ENCODE measurements at places on chromosomes 7 and 10.
A peak's percentile ranks its signal among the peaks of the same experiment; 100 is the strongest.

GRCh38 chr7:74312418-74313028, 23.3 kb downstream of the CLIP2 start:
- DNase-seq = no peak

GRCh38 chr7:30915751-30916150, 4.1 kb downstream of the AQP1 start:
- DNase-seq = no peak

DNA sequence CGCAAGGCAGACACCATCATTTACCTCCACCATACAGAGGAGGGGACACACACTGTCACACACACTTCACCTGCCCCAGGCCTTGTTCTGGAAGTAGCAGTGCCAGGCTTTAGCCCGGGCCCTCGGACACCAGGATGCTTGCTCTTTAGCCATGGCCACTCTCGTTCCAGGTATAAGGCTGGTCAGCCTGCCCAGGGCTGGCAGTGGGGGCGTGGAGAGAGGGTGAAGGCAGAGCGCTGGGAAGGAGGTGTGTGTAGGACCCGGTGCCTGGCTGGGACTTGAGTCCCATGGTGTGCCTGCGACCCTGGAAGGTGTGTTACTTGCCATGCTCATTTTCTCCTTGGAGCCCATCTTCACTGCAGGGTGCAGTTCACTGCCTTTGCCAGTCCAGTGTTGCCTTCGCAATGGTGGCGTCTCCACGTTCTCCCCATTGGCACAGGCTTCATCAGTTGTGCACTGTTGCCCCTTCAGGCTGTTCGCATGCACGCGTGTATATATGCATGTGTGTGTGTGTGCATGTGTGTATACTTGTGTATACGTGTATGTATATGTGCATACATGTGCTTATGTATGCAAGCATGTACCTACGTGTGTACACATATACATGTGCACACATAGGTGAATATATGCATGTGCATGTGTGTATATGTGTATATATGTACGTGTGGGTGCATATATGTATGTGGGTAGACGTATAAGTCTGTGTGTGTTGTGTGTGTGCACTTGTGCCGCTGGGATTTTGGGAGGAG, 153.4 kb downstream of the CAMK1D start:
- no peak for DNase-seq

DNA sequence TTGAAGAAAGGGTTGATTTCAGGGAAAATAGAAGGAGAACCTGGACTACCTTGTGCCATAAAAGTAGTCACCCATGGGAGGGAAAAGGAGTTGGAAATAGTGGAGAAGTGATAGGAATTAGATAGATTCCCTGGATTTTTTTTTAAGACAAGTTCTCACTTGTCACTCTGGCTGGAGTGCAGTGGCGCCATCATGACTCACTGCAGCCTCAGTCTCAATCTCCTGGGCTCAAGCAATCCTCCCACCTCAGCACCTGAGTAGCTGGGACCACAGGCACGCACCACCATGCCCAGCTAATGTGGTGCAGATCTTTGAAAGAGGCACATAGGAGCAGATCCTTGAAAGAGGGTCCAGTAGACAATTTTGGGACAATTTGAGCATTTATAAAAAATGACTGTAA, 9.5 kb upstream of the BLNK start:
- DNase-seq = no peak

- DNase-seq = no peak
These were observed 4.5 kb downstream of the SRI start for GRCh38 chr7:88215295-88215694.

DNA sequence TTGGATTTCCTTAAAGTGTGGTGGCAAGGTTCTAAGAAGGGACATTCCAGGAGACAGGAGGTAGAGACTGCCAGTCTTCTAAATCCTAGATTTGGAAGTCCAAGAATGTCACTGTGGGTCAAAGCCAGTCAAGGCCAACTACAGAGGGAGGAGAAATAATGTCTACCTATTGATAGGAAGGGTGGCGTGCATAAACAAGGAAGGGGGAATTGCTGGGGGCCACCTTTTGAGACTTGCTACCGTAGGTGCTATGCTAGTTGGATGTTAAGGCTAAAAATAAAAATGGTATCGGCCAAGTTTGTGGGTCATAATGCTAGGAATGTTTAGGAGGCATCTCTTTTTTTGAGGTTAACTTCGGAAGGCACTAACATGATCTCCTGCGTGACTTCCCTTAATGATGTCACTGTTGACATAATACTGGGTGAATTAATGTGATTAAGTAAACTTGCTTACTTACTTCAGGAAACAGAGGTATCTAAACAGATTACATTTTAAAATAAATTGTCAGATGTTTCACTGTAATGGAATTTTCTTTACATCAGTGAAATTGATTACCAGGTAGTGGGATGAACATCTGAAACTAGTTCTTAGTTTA, 4.8 kb downstream of the BTRC start:
- DNase-seq = no peak

GRCh38 chr10:122102869-122103525, 114.0 kb downstream of the TACC2 start:
- no peak for DNase-seq

- DNase-seq = peak; percentile 27
These were observed 1.1 kb downstream of the MEPCE start for GRCh38 chr7:100430493-100431285.

GRCh38 chr7:127954357-127954748, 76.9 kb downstream of the LRRC4 start:
- DNase-seq = no peak

- no peak for DNase-seq
These were observed 20.6 kb downstream of the KIN start for GRCh38 chr10:7767209-7767608.

GRCh38 chr7:48300301-48300700, 129.0 kb downstream of the ABCA13 start:
- no peak for DNase-seq

DNA sequence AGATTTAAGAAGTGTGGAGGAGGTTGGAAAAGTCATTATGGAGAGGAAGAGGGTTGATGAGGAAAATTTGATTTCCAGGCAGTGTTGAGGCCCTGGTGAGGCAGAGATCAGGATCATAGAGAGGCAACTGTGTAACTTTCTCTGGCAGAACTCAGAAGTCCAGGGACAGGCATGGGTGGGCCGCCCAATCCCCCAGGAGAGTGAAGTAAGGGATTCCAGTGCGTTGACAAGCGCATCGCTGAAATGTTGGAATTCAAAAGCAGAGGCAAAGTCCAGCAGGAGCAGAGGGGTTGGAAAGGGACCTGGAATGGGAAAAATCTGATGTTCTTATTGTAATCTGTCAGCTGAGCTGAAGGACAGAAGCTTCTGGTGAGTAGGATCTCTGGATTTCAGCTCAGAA, 207.3 kb downstream of the FAM107B start:
- DNase-seq = no peak

DNA sequence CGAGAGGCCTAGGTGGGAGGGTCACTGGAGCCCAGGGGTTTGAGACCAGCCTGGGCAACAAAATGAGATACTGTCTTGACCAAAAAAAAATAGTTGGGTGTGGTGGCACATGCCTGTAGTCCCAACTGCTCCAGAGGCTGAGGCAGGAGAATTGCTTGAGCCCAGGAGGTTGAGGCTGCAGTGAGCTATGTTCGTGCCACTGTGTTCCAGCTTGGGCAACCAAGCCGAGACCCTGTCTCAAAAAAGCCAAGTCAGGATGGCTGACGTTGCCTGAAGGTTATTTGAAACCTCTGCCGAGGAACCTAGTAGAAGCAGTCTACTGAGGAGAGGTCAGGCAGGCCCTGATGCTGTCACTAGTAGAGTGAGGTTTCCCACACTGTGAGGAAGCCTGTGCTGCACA, 22.8 kb downstream of the DNAJB6 start:
- DNase-seq = no peak

- no peak for DNase-seq
These were observed 41.0 kb upstream of the CHST15 start for GRCh38 chr10:124134251-124134893.

DNA sequence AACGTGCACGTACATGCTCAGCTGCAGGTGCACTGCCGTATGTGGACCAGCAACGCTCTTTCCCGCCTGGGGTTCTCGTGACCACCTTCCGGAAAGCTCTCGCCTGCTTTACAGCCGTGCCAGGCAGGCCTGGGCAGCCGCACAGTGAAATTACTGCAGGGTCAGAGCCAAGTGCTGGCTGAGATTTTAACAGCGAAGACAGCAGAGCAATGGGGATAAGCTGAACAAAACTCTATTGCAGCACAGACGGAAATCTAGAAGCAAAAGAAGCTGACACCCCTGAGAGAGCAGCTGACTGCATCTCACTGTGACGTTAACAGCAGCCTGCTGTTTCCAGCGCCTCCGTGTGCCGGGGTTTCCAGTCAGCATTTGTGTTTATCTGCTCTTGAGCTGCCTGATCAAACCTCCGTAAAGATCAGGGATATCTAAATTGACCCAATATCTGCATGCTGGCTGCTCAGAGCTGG, 179.0 kb downstream of the DIP2C start:
- DNase-seq = no peak

DNA sequence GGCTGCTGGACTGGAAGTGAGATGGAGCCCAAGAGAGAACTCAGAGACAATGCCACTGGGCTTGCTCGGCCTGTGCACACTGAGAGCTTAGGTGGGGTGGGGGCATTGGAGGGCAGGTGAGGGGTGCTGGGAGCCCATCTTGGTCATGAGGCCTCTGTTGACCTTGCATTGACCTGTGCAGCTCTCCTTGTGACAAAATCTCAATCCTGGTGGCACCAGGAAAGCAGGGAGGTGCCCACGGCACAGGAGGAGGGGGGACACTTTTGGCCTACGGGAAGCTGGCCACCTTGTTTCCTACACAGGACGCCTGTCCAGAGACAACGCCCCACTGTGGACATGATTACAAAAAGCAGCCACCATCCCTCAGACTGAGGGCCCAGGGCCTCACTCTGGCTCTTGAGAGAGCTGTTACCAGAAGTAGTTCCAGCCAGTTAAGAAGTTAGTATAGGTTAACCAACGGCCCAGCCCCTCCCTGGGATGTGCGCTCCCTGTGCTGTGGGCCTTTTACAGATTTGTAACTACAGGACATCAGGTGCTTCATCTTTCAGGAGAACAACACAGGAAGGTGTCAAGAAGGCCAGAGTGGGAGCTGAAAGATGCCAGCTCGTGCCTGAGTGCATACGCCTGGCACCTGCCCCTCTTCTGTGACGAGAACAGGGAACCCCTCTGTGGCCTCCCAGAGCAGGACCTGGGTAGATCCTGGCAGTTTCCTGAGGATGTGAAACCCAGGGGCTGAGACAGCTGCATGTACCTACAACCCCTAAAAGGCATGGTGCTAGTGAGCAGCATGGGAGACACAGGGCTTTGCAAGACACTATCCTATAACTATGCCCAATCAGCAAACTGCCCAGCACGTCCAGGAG, 10.3 kb downstream of the PKD1L1 start:
- DNase-seq = no peak

DNA sequence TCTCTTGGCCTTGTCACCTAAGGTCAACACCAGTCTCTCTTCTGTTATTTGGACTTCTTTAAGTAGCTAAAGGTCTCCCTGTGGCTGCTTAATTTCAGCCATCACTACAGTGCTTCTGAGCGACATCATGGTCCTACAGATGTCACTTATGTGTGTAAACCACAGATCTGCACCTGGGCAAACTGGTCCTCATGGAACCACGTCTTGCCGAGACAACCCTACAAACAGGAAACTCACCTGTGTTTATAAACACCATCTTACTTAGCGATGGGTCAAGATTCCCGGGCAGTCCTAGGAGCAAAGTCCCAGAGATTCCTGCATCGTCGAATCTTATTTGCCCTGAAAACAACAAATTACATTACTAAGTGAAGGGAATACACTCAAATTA, 27.8 kb downstream of the KLF6 start:
- DNase-seq = no peak

DNA sequence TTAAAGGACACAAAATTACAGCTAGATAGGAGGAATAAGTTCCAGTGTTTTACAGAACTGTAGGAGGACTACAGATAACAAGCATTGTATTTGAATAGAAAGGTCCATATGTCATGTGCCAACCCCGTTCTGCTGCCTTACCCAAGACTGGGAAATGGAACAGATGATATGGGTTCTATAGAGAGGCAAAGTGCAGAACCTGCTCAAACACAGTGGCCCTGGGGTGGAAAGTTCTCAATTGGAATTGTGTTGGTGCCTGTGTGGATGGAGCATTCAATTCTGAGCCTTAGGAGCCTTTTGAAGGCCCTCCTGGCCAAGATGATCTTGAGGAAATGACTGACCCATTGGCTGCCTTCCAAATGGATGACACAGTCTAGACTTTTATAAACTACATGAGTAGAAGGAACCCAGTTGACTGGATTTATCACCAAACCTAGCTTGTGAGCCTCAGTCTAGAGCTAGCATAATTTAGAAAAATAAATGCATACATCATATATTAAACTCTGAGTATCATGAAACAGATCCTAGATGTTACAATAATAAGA, 4.1 kb upstream of the PRSS1 start:
- peak; percentile 73 for DNase-seq

DNA sequence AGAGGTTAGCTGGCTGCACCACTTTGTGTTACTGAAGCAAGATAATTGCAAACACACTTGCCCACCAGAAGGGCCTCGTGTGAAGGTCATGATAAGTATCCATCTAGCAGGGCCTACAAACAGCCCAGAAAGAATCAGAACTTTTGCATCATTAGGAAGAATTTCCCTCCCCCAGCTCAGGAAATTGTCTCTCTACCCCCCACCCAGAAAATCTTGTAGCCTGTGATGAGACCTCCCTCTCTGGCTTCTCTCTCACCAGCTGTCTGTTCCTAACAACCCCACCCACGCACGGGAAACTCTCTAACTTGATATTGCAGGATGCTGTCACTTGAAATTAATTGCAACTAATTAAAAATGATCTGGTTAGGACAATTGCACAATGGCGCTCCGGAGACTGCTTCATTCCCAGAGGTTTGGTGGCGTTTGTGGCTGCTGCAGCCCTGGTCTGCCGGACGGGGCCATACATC, 34.5 kb downstream of the ZNF503 start:
- no peak for DNase-seq

GRCh38 chr10:129462257-129462795, 4.7 kb upstream of the MGMT start:
- DNase-seq = no peak

GRCh38 chr10:69731698-69732097, 70.0 kb upstream of the COL13A1 start:
- DNase-seq = no peak

- no peak for DNase-seq
These were observed 21.8 kb upstream of the MDFIC start for GRCh38 chr7:114900127-114900526.

Measured in suppressor macrophage treated with lipopolysaccharide for 1 hour (primary cell).